Coronary artery (tissue), 2 donors: ENCODE measurements at places on chromosomes 4 and X.

DNA sequence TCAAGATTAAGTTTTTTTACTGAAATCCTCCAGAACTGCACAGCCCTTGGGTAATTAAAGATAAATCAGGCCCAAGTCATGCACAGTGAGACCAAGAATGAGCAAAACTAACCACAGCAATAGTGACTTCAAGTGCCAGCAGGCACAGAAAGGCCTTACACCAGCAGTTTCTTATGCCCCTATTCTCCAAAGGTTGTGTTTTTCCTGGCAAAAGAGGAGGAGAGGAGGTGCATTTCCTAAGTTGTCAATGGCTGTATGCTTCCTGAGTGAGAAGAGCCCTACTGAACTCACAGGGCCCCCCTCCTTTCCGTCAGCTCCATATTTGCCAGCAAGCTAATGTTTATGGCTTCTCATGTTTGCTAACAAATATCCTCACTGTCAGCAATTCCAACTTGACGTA, 418.7 kb upstream of the INTU start:
- DNase-seq = no peak

- no peak for DNase-seq
Observed at GRCh38 chr4:169410839-169411770, 140.3 kb upstream of the SH3RF1 start.

DNA sequence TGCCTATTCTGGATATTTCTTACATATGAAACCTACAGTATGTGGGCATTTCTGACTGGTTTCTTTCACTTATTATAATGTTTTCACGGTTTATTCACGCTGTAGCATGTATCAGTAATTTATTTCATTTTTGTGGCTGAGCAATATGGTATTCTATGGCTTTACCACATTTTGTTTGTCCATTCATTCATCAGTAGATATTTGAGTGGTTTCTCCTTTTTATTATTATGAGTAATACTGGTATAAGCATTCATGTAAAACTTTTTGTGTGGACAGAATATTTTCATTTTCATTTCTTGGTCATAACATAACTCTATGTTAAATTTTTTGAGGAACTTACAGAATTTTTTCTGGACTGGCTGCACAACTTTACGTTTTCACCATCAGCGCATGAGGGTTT, 122.7 kb upstream of the PABPC5 start:
- DNase-seq = no peak

DNA sequence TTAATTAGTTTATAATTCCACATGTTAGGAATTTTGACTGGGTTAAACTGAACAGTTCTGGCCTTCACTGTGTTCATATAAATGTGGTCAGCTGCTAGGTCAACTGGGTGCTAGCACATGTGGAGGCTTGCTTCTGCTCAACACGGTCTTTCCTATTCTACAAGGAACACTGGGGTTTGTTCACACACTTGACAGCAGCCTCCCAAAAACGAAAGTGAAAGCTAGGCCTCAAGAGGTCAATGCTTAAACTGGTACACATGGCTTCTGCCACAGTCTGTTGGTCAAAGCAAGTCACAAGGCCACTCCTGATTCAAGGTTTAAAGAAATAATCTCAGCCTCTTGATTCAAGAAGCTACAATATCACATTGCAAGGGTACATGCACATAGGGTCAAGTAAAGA, 126.5 kb downstream of the QDPR start:
- no peak for DNase-seq

DNA sequence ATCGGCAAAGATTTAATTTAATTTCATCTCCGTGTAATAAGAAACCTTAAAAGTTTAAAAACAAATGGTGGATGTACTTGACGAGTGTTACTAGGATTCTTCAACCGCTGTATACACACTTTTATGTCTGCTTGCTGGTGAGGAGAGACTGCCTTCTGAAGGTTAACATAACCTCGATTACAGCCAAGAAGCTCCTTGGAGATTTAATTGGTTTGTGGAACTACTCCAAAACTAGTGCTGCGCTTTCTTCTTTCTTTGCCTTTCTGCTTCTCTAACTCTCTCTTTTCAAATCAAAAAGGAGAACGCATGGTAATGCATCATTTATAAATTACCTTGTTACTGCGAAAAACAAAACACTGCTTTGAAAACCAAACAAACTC, 109.0 kb downstream of the ANTXR2 start:
- no peak for DNase-seq

GRCh38 chr4:183873409-183874185, 31.5 kb upstream of the STOX2 start:
- DNase-seq = no peak

- DNase-seq = no peak
Observed at GRCh38 chr4:122450847-122451246, 5.7 kb downstream of the IL2 start.

DNA sequence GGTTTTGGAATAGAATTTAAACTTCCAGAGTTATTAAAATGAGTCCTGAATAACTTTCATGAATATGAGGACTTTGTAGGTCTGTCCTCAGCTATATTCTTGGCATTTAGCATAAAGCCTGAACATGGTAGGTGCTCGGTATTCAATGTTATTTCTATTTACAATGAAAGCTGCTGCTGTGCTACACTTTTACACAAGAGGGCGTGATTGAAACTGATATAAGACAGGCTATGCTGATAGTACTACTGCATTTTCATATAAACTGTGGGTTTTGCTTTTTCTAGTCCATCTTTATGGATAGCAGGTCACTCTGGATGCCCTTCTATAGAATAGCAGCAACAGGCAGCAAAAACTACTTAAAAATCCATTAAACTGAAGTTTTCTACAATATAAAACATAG, 12.3 kb upstream of the GNPDA2 start:
- DNase-seq = no peak

- no peak for DNase-seq
Observed at GRCh38 chr4:139458999-139459398, 5.1 kb downstream of the RAB33B start.

DNA sequence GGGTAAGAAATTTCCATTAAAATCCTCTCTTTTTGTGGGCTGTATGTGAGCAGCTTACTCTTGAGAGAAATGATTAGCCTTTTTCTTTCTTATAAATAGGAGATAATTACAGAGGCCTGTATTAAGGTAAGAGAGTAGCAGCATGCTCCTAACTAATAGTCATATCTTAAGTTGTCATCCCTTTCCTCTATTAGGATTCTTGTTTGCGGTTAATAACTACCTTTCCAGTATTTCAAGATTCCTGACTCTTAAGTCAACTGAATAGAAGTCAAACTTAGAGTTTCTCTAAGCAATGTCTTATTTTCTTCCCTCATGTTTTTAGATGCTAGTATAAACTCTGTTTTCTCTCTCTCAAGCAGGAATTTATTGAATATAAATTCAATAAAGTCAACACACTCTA, 139.9 kb upstream of the GPRIN3 start:
- DNase-seq = no peak

DNA sequence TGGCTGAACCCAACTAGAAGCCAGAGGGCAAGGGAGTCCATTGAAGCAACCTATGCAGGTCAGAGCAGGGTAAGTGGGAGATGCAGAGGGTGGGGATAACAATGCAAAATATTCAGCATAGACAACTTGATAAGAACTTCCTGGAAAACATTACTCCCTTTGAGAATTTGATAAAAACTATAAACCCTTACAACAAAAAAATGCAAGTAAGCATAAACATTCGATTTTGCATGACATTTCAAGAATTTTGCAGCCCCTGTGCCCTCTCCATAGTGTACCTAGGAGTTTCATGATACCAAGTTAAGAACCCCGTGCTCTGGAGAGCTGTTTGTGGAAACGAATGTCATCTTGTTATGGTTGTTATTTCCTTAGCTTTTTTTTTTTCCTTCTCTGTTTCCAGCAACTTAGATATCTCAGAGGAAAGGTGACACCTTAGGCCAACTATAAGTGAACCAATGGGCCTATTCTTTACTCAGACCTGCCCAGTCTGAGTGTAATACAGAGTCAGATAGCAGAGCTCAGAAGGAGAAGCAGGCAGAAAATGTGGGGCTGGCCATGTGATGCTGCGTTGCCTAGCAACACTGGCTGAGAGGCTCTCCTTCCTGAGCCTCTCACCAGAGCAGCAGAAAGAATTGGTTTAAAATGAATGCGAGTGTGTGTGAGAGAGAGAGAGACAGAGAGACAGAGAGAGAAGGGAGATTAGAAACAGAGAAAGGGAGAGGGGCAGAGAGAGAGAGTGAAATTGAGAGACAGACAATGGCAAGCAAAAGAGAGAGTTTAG, 36.7 kb upstream of the GABRQ start:
- DNase-seq = no peak

- DNase-seq = no peak
Observed at GRCh38 chr4:88866862-88867550, 169.4 kb upstream of the NAP1L5 start.

DNA sequence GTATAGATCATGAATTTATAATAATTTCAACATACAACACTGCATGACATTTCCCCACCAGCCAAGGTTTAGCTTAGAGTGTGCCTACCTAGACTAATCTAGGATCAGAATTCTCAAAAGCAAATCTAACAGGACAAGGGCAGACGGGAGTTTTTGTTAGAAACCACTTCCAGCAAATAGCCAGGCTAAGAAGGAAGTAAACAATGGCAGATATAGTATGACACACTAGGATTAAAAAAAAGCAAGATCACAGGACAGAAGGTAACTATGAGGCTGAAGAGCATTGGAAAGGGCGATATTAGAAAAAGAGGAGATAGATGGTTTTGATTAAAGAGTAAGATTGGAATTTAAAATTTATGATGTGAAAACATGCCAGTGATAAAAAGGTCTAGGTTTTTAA, 124.8 kb downstream of the LRBA start:
- no peak for DNase-seq

DNA sequence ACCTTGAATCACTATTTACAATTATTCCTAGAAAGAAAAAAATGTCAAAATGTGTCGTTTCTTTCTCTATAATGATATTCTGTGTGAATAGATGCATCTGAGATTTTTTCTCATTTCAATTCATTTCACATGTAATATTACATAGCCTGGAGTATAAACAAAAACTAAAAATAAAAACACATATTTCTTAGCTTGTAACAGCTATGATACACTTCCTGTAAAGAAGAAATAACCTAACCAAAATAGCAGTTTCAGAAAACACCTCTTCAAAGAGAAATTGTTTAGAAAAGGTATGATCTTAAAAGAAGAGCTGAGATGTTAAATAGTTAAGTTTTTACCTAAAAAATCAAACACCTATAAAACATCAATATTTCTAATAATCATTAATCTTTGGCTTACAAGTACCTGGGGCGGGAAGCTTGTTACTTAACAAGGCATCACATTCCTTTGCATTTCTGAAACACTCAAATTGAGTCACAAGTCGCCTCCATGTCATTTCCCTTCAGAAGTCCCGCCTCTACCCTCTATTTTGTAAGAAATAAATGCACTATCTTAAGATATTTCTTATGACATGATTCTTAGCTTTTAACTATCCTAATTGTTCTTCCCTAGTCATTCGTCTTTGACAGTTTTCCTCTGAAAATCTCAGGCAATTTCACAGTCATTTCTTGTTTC, 76.5 kb downstream of the PCDH18 start:
- no peak for DNase-seq

DNA sequence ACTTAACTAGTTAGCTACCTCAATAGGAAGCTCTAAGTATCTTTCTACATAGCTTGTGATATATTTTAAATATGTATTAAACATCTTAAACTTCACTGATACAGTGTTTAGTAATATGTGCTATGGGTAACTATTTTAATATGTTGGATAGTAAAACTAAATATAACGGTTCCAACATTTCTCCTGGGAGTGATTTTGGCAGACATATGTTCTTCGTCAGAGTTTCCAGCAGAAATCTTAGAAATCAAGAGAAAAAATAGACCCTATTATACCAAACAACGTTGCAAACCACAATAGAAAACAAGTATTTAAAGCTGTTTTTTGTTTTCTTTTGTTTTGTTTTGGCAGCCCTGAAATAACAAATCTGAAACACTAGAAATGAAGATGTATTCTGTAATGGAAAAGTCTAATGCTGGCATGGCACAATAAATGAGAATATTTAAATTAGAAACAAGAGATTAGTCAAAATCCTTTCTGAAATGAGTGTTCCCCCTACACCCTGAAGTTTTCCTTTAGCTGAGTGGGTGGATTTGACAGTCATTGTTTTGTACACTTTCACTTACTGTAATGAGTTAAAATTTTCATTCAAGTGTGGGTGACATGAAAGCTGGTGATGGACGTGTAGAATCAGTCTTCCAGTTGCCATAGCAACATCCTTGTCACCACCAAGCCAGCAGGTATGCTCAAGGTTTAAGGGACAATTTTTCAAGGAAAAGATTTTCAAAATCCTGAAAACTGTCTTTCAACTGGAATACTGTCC, 233.5 kb downstream of the SCFD2 start:
- no peak for DNase-seq

DNA sequence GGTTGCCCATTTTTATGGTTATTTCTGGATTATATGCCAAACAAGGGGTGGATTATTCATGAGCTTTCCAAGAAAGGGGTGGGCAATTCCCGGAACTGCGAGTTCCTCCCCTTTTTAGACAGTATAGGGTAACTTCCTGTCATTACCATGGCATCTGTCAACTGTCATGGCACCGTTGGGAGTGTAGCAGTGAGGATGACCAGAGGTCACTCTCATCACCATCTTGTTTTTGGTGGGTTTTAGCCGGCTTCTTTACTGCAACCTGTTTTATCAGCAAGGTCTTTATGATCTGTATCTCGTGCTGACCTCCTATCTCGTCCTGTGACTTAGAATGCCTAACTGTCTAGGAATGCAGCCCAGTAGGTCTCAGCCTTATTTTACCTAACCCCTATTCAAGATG, 57.6 kb downstream of the SH3KBP1 start:
- no peak for DNase-seq

- no peak for DNase-seq
Observed at GRCh38 chr4:138050601-138051000, 191.5 kb downstream of the SLC7A11 start.

- DNase-seq = no peak
Observed at GRCh38 chr4:71132486-71132885, 139.0 kb downstream of the DCK start.

DNA sequence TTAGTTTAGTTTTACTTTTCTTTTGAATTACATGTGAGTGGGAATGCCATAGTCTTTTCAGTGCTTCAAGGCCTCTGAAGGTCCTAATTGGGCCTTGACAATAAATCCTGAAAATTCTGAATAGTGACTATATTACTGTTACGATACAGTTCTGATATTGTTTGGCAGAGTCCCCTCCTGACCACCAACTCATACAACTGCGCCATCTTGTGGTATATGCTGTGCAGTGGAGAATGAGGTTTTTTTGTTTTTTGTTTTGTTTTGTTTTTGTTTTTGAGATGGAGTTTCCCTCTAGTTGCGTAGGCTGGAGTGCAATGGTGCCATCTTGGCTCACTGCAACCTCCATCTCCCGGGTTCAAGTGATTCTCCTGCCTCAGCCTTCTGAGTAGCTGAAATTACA, 56.6 kb upstream of the CHRDL1 start:
- no peak for DNase-seq

GRCh38 chrX:7170898-7171297, 22.9 kb upstream of the PUDP start:
- no peak for DNase-seq
